ENCODE measurements at places on chromosomes 13 and 19.

GRCh38 chr13:113825841-113826240 lies 38.0 kb downstream of the GAS6 start:
- DNase-seq, result no peak

DNA sequence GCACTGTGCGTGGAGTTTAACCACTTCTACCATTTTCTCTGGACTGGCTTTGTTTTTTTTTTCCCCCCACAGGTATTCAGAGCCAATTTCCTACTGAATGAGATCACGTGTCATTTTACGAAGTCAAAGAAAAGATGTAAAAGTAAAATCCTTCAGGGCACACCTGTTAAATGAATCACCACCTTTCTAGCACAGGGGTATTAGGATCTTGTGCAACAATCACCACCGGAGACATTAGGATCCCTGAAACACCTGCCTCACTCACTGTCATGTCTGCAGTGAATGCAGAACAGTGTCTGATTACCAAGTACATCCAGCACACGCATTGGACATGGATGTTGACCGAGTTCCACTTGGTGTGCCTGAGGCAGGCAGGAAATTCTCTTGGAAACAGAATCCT lies 17.2 kb downstream of the BRD4 start:
- no peak for DNase-seq

GRCh38 chr13:49791315-49791710 lies 1.2 kb downstream of the KPNA3 start:
- DNase-seq, result no peak

DNA sequence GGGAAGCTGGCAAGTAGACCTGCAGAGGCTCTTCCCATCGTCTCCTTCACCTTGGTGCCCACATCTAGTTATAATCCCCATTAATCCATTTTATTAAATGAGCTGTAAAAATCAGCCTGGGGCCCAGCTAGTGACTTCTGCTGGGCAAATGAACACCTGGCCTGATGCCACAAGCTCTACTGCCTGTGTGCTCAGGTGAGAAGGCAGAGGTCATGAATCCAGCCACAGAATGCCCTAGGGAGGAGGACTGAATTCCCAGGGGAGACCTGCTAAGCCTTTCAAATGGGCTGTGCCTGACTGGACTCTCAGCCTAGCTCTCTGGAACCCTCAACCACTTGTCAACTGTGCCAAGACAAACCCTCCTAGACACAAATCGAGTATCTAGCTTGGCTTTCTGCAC lies 74.0 kb downstream of the PDS5B start:
- no peak for DNase-seq

DNA sequence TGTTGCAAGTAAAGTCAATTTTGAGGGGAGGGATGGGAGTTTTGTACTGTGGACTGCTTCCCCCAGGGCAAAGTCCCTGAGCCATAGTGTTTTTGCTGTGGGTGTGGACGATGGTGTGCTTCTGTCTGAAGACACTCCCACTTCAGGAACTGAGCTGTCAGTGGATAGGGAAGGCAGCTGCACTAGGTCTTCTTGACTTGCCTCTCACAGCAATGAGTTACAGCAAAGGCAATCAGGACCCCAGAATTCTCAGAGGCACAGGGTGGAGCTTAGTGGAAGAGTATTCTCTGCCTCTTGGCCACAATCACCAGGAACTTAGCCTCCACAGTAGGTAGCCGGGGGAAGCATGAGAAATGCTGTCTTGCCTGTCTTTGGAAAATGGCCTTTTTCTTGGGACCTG lies 1416.6 kb upstream of the MIR17HG start:
- no peak for DNase-seq

DNA sequence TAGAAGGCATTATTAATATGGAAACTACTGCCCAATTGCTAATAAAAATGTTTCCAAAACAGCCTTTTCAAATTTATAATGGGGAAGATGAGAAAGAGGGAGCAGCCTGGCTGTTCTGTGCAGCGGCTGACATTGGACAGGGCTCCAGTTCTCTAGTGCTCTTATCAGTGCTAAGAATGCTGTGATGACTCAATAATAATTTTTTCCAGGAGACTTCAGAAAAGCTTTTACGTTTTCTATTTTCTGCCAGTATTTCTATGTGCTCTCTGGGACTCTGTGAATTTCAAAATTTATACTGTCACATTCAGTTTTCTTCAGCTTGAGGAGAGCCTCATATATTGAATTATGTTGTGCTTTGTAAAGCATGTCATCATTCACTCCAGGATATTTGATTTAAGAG lies 209.6 kb downstream of the VWA8 start:
- no peak for DNase-seq

DNA sequence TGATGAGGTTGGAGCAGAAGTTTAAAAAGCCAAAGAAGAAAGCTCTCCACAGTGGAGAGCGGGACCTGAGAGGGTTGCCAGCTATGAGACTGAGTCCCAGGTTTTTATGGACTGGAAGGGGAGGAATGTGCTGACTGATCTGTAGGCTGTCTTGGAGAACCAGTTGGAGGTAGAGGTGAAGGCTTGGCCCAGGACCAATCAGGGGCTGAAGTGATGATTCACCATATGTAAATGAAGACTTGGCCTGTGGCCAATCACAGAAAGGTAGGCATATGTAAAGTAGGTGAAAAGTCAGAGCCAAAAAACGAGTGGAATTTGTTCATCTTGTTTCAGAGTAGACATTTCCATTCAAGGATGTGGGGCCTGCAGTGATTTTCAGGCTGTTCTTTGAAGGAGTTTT lies 17.5 kb upstream of the KBTBD6 start:
- DNase-seq, result no peak

DNA sequence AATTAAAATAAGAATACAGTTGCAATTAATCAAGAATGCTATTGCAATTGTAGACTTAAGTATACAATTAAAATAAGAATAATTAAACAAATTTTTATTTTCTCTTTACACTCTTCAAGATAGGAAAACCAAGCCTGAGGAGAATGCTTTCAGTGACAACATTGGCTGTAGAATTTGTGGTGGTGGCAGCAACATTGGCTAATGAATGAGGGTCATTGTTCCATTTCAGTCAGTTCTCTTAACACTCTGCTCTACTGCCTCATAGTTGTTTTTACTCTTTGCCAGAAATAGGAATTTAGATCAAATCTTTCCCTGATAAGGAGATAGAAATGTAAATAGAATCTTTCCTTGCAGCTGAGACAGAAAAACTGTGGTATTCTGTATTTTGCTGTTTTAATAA lies 391.6 kb downstream of the PCDH20 start:
- DNase-seq, result no peak

DNA sequence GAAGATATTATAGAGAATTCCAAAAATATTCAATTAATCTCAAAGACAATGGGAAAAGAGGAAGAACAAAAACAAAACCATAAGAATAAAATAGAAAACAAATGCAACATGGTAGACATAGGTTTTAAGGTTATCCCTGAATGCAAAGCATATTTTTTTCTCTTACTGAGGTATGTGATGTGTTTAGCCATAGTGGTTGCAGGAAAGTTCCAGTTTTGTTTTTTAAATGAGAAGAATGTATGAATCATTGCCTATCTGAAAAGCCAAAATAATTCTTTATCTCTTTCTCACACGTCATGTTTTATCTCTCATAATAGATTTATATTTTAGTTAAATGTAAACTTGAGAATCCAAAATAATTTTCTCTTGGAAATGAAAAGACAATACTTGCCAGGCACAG lies 2591.7 kb upstream of the PCDH20 start:
- no peak for DNase-seq

- DNase-seq, result no peak
These were observed 330.8 kb downstream of the DLEU7 start for GRCh38 chr13:50512474-50513299.

DNA sequence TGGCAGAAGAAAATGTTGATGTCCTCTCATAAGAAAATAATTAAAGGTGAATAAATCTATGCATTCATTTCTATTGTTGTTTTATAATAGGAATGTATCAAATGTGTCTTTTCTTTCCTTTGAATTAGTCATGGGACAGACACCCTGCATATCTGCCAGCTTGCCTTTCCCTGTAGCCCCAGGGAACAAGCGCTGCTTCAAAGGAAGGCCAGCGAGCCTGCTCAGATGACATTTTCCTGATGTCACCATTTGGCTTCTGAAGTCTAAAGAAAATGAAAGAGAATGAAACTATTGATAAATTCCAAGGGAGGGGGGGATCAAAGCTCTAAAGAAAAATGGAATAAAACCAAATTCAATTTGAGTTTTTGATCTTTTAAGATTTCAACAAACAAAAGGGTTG lies 574.8 kb downstream of the IRS2 start:
- DNase-seq, result no peak

DNA sequence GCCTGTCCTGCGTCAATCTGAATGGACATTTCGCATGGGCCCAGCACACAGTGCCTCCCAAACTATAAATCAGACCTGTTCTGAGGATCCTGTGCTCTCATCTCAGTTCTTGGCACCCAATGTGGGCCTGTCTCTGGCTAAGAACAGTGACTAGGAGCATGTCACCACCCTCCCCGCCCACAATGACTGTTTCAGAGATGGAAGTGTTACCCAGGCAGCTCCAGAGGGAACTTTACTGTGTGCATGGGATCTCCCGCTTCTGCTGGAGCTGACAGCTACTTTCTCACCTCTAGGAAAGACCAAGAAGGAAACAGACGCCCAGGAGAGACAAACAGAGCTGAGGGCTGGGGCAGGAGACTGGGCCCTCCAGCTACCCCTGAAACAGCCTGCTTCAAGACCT lies 45.0 kb downstream of the KCTD15 start:
- DNase-seq, result no peak

- DNase-seq, result no peak
These were observed 1.3 kb downstream of the NECTIN2 start for GRCh38 chr19:44847144-44848035.

Measured in stimulated activated CD4-positive, alpha-beta T cell treated with anti-CD3 and anti-CD28 coated beads, TNF-alpha, amount 100 ng/mL, for 24 hours (primary cell).